Hematopoietic multipotent progenitor cell treated with erythropoietin and hydrocortisone succinate and interleukin-3 and kit ligand, for 4 days (in vitro differentiated cells): ENCODE measurements at places on chromosomes 3 and 15.

GRCh38 chr3:28388978-28389377, 40.4 kb upstream of the AZI2 start:
- DNase-seq = no peak

GRCh38 chr3:12796171-12797123, at the start of gene CAND2:
Gene CAND2, plus strand, starts transcription at chr3:12796680. Its CDS starts 41 bp downstream, at chr3:12796721.
- DNase-seq = peak; percentile 68

DNA sequence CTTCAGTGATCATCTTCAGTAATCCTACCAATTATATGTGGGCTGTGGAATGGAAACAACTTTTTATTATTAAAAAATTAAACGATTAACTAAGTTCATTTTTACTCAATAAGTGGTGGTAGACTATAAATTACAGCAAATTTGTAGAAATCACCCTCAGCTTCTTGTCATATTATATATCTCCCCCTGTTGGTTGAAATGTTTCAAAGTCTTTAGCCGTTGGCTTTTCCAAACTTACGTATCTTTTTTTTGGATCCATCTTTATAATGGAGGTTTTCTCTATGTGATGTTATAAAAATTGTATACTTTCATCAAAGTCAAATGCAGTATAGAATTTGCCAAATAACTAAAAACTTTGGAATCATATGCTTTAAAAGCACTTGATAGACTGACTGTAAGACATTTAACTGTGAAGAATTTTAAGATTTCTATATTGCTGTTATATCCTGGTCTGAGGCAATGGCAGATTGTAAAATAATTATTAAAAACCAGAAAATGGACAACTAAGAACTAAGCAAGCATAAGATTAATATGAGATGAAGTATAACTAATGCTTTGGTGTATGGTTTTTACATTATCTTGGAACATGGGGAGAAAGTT, 44.7 kb downstream of the ATP11B start:
- DNase-seq = peak; percentile 81

- DNase-seq = no peak
These were observed 21.4 kb upstream of the CCR9 start for GRCh38 chr3:45864760-45865519.

GRCh38 chr15:91224755-91225380, 124.8 kb downstream of the SV2B start:
- DNase-seq = peak; percentile 66

GRCh38 chr3:66378256-66378655, 122.6 kb downstream of the LRIG1 start:
- DNase-seq = peak; percentile 34
